ENCODE measurements at places on chromosomes 7 and 10. TPM values are rescaled to one million over a fixed set of nuclear protein-coding genes. Genes with fewer than 3 reads are reported as not detected.

PTPRN2 gene
- 6.2 TPM for total RNA-seq

PTF1A gene
- total RNA-seq, result not detected

PYROXD2 gene
- total RNA-seq, result 17.6 TPM

TLX1 gene
- not detected for total RNA-seq

IL15RA gene
- 3.7 TPM for total RNA-seq

STEAP4 gene
- total RNA-seq, result 4.4 TPM

TMEM176B gene
- total RNA-seq, result 69.6 TPM

SORCS1 gene
- 14.5 TPM for total RNA-seq

KNDC1 gene
- total RNA-seq, result 8.3 TPM

CAV1 gene
- total RNA-seq, result 78.1 TPM

DGKB gene
- total RNA-seq, result 4.6 TPM

NPC1L1 gene
- 1.2 TPM for total RNA-seq

GJC3 gene
- total RNA-seq, result 0.23 TPM

TDRD1 gene
- total RNA-seq, result 0.06 TPM

PPP1R17 gene
- not detected for total RNA-seq

MSMB gene
- total RNA-seq, result not detected

SLC18A3 gene
- total RNA-seq, result not detected

OR2A5 gene
- total RNA-seq, result not detected

DUS4L gene
- 12.4 TPM for total RNA-seq

KIAA1217 gene
- 103 TPM for total RNA-seq

FGFBP3 gene
- total RNA-seq, result 1.3 TPM

NME8 gene
- 1.2 TPM for total RNA-seq

PEX1 gene
- total RNA-seq, result 26.6 TPM

GFRA1 gene
- 43.8 TPM for total RNA-seq

MOGAT3 gene
- 1.8 TPM for total RNA-seq

LAMB4 gene
- total RNA-seq, result 1.8 TPM

HOXA11 gene
- total RNA-seq, result 25.5 TPM

GOLGA7B gene
- total RNA-seq, result 0.35 TPM

IGFBP3 gene
- total RNA-seq, result 196 TPM

DCLRE1A gene
- total RNA-seq, result 8.5 TPM

ATOH7 gene
- 1.5 TPM for total RNA-seq

ADD3 gene
- total RNA-seq, result 290 TPM

ADAMTS14 gene
- 4.0 TPM for total RNA-seq

SHTN1 gene
- 5.3 TPM for total RNA-seq

CLCN1 gene
- 3.9 TPM for total RNA-seq

C7orf57 gene
- total RNA-seq, result 0.29 TPM

TFPI2 gene
- total RNA-seq, result 9.8 TPM

PDZD7 gene
- total RNA-seq, result 1.6 TPM

ASIC3 gene
- total RNA-seq, result 0.76 TPM

AKR1C2 gene
- total RNA-seq, result 7.9 TPM

WDR86 gene
- total RNA-seq, result 93.8 TPM

TMEM130 gene
- total RNA-seq, result 10.2 TPM

CTAGE4 gene
- total RNA-seq, result 5.3 TPM

OR2A42 gene
- total RNA-seq, result 0.06 TPM

CLIP2 gene
- 43.7 TPM for total RNA-seq

HTR7 gene
- total RNA-seq, result 1.4 TPM

SNCG gene
- total RNA-seq, result 20.1 TPM

FZD1 gene
- total RNA-seq, result 78.3 TPM

MMP21 gene
- total RNA-seq, result 0.23 TPM

EN2 gene
- total RNA-seq, result not detected

IRF5 gene
- total RNA-seq, result 9.4 TPM

CALY gene
- not detected for total RNA-seq

INTS15 gene
- total RNA-seq, result 30.8 TPM

SPDYE11 gene
- not detected for total RNA-seq

ZSCAN25 gene
- 20.3 TPM for total RNA-seq

MNX1 gene
- 0.18 TPM for total RNA-seq

RASA4B gene
- total RNA-seq, result 18.7 TPM
